RPMI8226 (cell line): ENCODE measurements at places on chromosomes 16 and 17.
A peak's percentile ranks its signal among the peaks of the same experiment; 100 is the strongest.

DNA sequence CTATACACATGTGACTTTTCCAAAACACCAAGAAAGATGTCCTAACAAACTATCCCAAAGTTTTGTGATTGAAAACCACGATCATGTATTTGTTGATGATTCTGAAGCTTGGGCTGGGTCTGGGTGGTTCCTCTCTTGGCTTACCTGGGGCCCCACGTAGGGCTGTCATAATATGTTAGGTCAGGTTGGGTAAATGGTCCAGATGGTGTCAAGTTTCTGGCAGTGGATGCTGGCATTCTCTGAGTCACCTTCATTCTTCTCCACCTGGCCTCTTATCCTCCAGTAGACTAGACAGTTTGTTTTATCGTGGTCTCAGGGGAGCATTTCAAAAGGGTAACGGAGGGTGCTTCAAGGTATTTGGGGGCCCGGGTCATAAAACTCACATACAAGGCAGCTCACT is 39.4 kb downstream of the SYCE1L start:
- DNase-seq = no peak

GRCh38 chr17:8695241-8695640 is 49.4 kb downstream of the CCDC42 start:
- no peak for DNase-seq

DNA sequence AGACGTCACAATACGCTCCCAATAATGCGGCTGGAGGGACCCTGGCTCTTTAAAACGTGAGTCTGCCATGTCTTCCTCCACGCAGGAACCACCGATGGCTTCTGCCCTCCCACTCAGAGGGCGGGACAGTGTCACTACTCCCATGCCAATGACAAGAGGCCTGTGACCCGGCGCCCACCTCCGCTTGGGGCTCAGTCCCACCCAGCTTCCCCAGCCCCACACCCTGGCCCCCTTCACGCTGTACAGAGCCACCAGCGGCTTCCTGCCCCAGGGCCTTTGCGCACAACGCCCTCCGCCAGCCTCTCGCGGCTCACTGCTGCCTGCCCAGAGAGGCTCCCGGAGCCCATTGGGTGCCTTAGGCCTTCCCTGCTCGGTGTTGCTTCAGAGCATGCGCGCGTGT is 29.5 kb upstream of the ZNF469 start:
- no peak for DNase-seq

GRCh38 chr16:3190949-3191353 is 2.9 kb downstream of the OR1F1 start:
- DNase-seq = peak; percentile 29

DNA sequence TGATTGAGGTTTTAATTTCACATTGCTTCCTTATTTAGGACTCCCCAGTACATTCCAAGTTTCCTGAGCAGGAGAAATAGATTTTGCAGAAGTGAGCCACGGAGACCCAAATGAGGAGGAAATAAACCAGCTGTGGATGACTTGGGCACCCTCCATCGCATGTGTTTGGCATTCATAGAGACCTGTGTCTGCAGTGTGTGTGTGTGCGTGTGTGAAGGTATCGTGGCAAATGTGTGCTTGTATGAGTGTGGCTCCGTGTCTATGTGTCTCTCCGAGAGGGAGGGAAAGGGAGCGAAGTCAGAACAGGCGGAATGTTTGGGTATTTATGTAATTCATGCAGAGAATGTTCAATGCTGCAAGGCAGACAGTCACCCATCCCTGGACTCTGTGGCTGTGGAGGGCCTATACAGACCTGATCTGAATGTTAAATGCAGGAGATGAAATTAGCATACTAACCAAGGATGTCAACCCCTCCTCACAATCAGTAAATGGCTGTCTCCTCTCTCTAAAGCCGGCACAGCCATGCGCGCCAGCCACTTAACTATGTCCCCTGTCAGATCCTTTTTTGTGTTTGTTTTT is 186.0 kb upstream of the ZFHX3 start:
- DNase-seq = no peak

DNA sequence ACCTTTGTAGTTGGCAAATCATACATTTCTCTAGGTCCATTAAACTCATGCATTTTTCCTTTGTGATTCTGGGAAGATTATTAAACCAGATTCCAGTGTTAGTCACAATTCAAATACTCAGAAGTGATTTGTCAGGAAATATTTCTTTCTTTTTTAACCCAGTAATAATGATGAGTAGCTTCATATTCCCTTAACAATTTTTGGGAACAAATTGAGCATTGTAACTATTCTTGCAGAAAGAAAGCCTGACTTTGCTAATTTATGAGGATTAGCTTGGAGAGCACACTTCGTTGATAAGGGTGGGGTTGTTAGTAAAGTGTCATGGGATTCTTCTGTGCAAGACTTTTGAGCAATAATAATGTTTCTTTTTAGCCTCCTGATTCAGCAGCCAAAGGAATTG is 18.7 kb upstream of the KRT24 start:
- DNase-seq = no peak

- DNase-seq = no peak
Observed at GRCh38 chr17:76682296-76682695, 28.5 kb downstream of the MXRA7 start.

DNA sequence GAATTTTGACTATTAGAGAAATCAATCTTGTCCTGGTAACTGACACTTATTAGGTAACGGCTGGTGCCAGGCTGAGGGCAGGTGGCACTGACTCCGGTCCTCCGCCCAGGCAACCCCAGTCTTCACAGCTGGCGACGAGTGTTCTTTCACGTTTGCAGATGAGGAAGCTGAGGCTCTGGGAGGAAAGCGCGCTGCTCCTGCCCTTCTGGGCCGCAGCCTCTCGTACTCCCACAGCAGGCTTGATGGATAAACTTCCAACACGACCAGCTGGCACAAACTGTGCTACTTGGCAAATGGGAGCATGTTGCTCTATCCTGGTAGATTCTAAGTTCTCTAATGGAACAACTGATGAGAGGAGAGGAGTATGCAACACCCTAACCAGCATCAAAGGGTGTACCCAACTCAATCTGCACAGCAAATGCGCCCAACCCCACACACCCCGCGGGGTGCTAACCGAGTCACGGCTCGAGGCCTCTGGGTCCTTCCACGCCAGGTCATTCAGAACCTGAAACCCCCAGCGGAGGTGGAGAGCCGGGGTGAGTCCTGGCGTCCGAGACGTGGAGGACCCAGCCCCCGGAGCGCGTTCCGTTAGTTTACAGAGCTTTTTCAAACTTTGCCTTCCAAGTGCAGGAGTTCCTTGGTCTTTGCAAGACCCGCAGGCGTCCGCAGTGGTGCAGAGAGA is 477 bp upstream of the SLC47A1 start:
- no peak for DNase-seq

DNA sequence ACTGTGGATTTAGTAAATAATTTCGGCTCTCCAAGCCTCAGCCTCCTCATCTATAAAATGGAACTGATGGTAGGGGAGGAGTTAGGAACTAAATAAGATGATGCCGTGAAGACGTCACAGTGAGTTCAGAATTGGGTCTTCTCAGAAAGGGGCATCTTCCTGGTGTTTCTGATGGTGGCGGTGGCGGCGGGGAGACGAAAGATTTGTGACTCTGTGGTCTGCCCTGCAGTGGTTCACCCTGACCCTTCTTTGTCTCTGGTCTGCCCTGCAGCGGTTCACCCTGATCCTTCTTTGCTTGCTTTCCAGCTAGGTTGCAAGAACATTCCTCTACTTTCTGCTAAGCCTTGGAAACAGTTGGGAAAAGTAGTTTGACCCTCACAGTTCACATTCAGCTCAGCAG is 34.3 kb downstream of the WFDC1 start:
- no peak for DNase-seq

DNA sequence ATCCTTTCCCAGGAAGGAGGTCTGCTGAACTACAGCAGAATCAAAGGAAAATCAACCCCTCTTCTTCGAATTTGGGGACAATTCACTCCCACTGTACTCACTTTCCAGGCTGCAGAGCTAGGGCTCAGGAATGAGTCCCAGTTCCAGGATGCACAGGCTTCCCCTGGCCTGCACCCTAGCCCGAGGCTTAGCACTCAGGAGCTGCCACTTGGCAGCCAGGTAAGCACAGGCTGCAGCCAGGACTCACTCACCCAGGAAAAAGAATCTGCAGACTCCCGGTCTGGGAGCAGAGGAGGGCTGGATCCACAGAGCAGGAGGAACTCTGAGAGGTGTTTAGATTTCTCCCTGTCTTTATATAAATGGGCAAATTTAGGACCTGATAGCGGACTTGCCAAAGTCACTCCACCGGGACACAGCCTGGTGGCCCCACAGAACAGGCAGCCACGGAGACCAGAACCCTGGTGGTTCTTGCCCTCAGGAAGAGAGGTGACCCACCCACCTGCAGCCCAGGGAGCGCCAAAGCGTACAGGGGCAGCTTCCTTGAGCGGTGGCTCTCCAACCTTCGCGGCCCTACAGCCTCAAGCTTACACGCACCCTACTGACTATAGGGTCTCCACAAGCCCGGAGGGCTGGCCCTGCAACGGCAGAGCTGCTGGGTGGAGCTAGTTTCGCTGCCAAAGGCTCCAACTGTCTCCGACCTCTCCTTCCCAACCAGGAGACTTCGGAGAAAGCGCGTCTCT is 4.8 kb downstream of the CBLN1 start:
- no peak for DNase-seq

GRCh38 chr16:79328402-79329165 is 272.0 kb downstream of the MAF start:
- peak; percentile 11 for DNase-seq

DNA sequence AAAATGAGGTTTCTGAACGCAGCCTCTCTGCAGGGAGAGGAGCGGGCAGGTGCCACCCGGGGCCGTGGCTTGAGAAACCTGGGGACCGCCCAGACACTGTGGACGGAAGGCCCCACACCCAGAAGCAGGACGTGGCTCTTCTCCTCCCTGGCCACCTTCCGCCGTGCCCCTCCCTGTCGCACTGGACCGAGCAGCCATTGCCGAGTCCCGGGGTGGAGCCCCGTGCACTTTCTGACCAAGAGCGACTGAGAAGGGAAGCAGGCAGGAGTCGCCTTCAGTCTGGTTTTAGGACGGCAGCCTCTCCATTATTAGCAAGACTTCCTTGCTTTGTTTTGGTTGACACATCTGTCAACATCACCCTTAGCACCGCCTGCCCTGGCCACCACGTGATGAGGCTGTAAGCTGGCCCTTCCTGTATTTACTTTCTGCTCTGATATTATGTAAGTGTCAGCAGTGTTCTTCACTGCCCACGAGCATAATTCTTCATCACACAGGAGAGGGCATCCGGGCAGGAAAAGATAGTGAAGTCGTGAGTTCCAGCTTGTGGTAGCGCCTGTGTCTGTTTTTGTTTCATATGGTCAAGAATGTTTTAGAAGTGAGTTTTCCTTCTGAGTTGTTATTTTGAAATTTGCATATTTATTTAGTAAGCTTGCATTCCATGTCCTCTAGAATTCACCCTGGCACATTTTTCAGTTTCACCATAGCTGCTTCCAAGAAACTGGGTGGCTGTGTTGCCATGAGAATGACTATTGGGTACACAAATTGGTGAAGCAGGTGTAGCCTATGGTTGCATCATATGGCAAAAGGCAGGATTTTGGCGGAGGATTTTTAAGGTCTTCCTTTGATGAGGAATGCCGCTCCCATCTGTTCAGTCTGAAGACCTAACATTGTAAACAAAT is 1.0 kb downstream of the HERPUD1 start:
- DNase-seq = peak; percentile 83

- DNase-seq = no peak
Observed at GRCh38 chr16:50600582-50601283, 52.5 kb downstream of the NKD1 start.

- DNase-seq = no peak
Observed at GRCh38 chr16:49108611-49109010, 173.0 kb downstream of the CBLN1 start.

GRCh38 chr16:2031081-2031577 is 4.4 kb downstream of the NHERF2 start:
- no peak for DNase-seq

GRCh38 chr17:44389723-44390202 is 314 bp upstream of the ITGA2B start:
- DNase-seq = no peak

- no peak for DNase-seq
Observed at GRCh38 chr17:82974136-82974952, 105.1 kb upstream of the METRNL start.

DNA sequence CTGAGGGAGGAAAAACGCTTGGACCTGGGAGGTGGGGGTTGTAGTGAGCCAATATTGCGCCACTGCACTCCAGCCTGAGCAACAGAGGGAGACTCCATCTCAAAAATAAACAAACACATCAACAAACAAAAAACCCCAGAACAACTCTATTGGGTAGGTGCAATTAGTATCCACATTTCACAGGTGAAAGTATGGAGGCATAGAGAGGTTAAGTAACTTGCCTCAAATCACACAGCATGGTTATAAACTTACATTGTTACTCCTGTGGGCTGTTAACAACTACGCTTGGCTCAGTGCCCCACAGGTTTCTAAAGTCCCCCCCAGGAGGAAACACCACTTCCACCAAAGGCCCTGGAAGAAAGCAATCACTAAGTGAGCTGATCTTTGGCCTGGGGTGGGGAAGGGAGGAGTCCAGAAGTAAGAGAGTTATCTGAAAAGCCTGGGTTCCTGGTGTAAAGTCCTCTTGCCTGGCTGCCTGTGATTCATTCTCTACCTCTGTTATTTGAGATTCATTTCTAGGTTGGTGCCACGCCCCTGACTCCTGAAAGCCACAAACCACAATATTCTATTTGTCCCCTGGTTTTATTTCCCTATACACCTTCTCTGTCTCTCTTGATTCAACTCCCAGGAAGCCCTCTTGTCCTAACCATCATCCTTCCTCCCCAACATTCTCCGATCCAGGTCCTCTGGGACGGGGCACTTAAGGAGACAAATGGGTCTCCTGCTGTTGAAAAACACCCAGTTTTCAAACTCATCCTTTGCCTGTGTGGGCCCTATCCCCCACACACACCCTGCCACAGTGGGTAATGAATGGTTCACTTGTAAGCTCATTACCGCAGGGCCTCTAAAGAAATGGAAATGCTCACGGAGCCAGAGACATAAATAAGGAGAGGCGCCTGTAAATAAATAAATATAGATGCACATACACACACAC is 195.4 kb downstream of the XYLT1 start:
- no peak for DNase-seq

GRCh38 chr16:66255647-66256046 is 110.8 kb upstream of the CDH5 start:
- DNase-seq = no peak

DNA sequence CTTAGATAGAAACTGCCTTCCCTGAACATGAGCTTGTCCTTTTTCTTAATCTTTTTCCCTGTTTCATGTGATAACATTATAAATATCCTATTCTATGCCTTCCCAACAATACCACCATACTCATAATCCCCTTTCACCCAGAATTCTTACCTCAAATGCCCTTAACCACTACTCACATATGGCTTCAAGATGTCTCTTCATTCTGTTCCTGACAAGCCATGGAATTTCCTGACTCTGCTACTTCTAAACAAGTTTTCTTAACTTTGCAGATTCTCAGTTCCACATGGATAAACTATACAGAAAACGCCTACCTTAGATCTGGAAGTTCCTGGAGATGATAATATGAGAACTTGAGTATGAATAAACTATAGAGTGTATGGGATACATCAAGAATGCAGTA is 1217.8 kb downstream of the CDH8 start:
- DNase-seq = no peak

GRCh38 chr16:67034487-67034886 is 5.5 kb downstream of the CBFB start:
- DNase-seq = no peak
